B cell (primary cell): ENCODE measurements at places on chromosomes 1 and 21.

DNA sequence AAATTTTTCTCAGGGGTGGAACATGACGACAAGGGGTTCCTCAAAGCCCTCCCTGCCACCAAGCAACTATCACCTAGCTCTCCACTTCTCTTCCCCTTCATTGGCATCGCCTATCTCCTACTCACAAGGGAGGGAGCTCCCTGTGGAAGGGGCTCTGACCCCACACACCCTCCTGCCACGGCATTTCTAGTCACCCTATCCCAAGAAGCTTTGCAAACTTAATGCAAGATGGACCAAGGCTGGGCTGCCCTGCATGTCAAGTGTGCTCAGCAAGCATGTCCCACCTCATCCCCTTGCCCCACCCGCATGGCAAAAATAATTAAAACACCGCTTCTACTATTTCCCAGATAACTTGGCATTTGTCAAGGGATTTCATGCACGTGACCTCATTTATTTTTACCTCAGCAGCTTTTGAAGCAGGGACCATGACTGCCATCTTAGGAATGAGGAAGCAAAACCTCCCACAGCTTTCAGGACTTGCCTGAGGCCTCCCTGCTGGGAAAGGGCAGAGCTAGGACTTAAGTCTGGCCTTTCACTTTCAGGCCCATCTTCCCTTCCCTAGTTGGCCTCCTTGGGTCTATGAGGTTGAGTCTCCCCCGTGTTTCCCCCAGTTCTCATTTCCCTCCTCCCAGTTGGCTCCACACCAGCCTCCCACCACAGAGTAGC lies 161.3 kb downstream of the TSEN15 start:
- DNase-seq, result no peak

GRCh38 chr1:78950826-78951225 lies 55.7 kb downstream of the ADGRL4 start:
- no peak for DNase-seq

- DNase-seq, result no peak
Measured at GRCh38 chr1:53616927-53617326, 122.0 kb downstream of the GLIS1 start.

DNA sequence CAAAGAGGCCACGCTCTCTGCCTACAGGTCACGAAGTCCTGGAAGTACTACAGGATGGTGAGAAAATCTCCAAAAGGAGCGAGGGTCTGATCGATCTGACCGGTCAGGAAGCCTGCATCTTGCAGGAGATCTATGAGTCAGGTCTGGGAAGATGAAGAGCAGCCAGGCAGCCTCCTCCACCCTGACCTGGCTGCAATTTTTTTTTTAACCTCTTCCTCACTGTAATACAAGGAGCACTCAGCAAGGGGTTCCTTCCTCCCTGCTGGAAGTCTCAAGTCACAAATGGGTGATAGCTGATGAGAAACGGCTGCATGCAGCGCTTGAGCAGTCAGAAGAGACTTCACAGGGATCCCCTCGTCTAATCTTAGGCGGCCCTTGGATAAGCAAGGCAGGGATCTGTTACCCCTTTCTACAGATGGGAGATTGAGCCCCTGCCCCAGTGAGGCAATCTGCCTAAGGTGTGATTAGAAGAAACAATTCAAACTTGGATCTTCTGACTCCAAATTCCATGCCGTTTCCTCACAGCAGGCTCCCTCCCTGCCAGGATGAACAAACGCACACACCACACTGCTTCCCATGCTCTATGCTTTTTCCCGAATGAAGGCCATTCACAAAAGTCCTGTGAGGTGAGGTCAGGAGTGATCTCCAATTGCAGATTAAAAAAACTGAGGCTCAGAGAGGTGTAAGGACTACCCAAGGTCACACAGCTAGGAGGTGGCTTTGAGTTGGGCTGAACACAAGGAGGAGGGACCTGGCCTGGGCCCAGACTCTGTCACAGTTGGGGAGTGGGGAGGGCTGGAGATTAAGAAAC lies 48.3 kb downstream of the ECE1 start:
- no peak for DNase-seq

- DNase-seq, result no peak
Measured at GRCh38 chr1:3058263-3059030, 10.6 kb upstream of the PRDM16 start.

- DNase-seq, result no peak
Measured at GRCh38 chr1:165073185-165074007, 283.1 kb downstream of the LMX1A start.

DNA sequence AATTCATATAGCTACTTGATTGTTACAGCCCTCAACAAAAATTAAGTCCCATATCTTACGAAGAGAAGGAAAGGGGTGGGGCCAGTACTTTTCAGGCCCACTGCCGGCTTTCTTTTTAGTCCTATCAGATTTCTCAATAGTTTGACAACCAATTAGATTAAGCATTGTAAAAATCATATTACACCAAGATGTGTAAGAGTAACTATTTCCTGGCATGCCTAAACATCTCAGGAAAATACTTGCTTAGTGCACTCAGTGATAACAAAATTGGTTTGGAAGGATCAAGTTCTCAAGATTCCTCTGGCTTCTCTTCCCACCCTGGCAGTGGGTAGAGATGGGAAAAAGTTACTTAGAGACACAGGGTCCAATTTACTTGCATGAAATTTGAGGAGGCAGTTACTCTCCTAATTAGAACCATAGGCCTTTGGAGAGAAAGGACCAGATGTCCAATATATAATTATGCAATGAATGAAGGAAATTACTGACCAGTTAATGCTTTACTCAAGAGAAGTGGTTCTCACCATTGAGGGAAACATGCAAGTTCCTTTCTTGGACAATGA lies 30.1 kb downstream of the STPG1 start:
- no peak for DNase-seq

DNA sequence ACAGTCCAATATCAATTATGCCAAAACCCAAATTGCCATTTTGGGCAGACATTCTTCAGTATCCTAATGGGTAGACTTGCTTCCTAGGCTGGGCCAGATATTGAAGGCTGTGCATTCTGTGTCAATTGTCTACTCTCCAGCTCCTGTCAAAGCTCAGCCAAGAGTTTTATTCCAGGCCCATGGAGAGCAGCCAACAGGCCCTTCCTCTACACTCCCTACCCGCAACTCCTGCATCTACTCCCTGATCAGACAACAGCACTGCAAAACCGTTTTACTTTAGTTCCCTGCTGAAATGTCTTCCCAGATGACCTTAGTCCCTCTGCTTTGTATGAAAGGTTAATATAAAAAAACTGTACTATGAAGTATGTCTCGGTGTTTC lies 6.6 kb upstream of the ADORA3 start:
- DNase-seq, result no peak

DNA sequence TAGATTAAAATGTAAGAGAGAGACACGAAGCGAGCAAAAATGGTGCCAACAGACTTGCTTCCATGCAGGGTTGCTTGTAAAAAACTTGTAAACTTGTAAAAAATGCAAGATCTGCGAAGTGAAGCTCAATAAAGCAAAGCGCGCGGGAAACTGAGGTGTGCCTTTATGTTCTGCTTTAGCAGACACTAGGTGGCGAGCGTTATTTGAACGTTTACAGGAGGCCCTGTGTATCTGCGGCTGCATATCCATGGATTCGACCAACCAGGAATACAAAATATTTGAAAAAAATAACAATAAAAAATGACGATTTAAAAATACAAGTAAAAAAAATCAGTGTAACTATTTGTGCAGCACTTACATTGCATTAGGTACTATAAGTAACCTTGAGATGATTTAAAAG lies 1.5 kb downstream of the UBE2G2 start:
- DNase-seq, result no peak

GRCh38 chr1:151475175-151475574 lies 15.9 kb upstream of the POGZ start:
- no peak for DNase-seq

DNA sequence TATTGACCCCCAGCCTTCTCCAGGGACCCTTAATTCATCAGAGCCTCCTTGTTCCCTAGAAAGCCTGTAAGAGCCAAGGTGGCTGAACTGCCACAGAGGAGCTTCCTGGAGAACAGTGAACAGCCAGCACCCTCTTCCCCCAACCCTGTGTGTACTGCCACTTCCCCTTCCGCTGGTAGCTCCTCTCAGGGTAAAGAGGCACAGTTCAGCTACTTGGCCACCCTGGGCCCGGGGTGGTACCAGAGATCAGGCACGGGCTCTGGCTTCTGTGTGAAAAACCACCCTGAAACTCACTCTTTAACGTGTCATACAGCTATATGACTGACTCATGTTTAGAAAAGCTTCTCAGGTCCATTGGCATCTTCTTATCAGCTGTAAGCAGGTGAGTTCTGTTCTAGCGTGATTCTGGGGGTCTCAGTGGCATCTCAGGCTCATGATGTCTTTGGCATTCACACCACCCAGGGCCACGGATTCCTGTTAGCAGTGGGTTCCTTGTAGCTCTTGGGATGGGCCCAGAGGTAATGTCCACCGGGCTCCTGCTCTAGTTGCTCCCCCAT lies 22.4 kb downstream of the ARMH1 start:
- peak; percentile 64 for DNase-seq

DNA sequence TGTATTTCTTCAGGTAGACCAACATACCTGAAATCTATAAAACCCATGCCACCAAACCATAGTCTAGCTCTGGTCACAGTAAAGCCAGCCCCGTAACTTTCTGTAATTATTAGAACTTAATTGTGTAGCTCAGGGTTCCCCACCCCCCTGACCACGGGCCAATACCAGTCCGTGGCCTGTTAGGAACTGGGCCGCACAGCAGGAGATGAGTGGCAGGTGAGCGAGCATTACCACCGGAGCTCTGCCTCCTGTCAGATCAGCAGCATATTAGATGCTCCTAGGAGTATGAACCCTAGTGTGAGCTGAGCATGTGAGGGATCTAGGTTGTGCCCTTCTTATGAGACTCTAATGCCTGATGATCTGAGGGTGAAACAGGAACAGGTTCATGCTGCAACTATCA lies 14.6 kb downstream of the TENT5C start:
- DNase-seq, result no peak

DNA sequence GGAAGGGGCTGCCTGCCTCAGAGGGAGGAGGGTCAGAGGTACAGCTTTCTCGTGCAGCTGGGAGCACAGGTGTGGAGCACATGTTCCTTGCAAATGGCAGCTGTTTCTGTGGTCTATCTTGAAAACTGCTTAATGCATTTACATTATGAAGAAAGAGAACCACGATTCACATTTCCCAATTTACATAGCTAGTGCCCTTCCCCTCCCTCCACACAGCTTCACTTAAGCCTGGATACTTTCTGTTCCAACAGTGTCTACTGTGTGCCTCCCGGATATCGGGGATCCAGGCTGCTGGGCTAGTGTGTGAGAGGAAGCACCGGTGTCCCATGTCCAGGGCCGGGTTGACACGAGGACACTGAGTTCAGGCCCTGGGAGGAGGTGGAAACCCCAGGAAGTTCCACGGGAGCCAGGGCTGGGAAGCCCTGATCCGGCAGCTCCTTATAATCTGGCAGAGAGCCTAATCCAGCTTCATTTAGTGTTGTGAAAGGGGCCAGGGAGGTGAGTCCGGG lies 31.6 kb downstream of the TMCC2 start:
- DNase-seq, result no peak

DNA sequence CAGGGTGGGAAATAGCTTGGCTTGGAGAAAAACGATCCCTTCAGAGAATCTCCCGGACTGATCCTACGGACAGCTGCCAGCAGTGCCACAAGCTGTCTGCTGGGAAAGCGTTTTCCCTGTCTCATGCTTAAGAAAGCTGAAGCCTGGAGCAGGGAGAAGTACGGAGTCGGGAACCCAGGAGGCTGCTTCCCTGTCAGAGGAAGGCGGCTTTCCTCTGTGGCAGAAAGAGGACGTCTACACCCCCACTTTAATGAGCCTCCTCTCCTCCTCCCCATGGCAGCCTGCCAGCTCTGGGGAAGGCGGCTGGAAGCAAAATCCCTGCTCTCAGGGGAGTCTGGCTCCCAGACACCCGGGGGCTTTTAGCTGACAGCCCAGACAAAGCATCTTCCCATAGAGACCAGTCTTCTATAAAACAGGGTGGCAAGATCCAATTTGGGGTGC lies 7.3 kb downstream of the KIF21B start:
- DNase-seq, result no peak

DNA sequence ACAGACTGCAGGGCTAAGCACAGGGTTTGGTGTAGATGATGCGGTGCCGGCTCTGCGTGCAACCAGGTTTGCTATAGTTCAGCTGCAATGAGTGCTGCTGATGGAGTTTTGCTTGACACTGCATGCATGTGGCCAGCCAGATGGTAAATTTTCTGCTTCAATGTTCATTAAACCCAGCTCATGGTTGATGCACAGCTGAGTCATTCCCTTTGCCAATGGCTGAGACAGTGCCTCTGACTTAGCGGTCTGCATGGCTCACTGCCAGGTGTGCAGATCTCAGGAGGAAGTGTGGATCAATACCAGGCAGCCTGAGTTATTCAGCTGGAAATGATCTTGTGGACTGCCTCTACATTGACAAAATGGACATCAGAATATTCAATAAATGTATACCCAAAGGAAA lies 172.7 kb upstream of the ZP4 start:
- DNase-seq, result no peak

GRCh38 chr1:24502709-24503058 lies at the start of gene RCAN3:
TSS of gene RCAN3 (plus strand) at chr1:24502836. CDS start at chr1:24514373, 11,537 bp downstream.
- DNase-seq, result peak; percentile 93

GRCh38 chr1:87495147-87495546 lies 166.5 kb downstream of the LMO4 start:
- DNase-seq, result no peak

DNA sequence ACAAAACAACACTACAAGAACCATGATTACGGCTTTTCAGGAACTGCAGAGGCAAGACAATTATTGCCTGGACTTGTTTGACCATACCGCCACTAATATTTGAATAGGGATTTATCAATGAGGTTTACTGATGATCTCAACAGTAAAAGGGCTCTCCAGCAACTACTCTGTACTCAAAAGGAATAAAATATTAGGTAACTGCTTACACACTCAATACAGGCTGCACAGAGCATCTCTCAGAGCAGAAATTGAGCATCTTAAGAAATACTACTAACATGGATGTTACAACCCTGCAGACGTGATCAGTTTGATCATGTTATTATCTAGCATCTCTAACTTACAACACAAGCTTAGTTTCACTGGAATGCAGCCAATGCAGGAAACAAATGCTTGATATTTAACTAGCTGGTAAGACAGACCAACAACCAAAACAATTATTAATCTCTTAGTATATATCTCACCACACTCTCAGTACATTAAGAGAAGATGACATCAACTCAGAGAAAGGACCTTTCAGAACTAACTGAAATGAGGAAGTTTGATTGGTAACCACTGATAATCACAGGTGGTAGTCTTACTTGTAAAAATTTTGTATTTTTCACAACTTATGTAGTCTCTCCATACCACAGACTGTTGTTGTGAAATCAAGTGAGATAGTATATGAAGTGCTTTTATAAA lies 52.2 kb downstream of the PUM1 start:
- DNase-seq, result peak; percentile 41

DNA sequence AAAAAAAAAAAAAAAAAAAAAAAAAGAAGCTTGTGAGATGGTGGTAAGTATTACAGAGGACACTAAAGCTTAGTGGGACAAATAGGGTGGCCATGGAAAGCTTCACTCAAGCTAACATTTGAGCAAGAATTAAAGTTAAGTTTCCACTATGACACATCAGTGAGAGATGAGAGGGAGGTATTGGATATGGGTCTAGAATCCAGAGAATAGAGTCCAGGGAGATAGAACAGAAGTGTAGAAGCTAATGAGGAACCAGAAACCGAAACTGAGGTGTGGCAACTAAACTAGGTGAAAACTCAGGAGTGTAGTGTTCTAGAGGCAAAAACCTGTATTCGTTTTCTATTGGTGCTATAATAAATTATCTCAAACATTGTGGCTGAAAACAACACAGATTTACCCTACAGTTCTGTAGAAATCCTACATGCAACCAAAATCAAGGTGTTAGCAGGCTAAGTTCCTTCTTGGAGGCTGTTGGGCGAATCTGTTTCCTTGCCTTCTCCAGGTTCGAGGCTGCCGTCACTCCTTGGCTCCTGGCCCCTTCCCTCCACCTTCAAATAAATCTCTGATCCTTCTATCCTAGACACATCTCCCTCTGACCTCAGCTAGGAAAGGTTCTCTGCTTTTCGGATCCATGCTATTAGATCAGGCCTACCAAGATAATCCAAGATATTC lies 36.2 kb downstream of the PTP4A2 start:
- DNase-seq, result peak; percentile 70
